Tibial nerve (tissue), 4 donors: ENCODE measurements at places on chromosomes 12 and 14. TPM values are rescaled to one million over a fixed set of nuclear protein-coding genes. Genes with fewer than 3 reads are reported as not detected.

Gene ITGA7
- total RNA-seq: 125 TPM

GRCh38 chr14:64971943-64972791 is at the start of gene RAB15:
Gene RAB15, minus strand, starts transcription at chr14:64972336. Its CDS starts 260 bp downstream, at chr14:64972076.
- H3K27ac ChIP-seq: no peak within 1 kb of the TSS
- no peak for DNase-seq
- peaks cover 9% of the 10 kb centered on the region for H3K4me1 ChIP-seq
- no peaks in the 10 kb centered on the region for H3K27me3 ChIP-seq
- no peaks in the 10 kb centered on the region for H3K36me3 ChIP-seq

DNA sequence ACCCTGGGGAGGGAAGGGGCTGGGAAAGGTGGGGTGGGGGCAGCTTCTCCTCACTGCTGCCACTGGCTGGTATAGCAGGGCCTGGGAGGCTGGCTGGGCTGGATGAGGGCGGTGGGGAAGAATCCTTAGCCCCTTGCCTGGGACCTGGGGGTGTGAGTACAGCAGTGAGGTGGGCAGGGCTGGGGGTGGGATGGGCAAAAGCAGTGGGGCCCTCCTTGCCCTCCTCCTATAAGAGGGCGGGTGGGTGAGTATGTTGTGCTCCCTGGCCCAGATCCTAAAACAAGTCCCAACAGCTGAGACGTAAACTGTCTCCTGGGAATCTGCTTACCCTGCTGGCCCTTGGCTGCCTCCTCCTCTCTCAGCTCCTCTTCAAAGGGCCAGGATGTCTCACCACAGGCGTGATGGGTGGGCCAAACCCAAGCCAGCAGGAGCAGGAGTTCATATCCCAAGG is 2.2 kb downstream of the NCKAP5L start:
- H3K4me3 ChIP-seq: no peak overlapping the region
- DNase-seq: no peak
- peaks cover 39% of the 10 kb centered on the region for H3K4me1 ChIP-seq
- H3K27ac ChIP-seq: no peak overlapping the region
- no peaks in the 10 kb centered on the region for H3K27me3 ChIP-seq

- peak overlapping the region; percentile 50 for H3K27ac ChIP-seq
- H3K27me3 ChIP-seq: no peaks in the 10 kb centered on the region
- peak; percentile 21 for DNase-seq
- peaks cover 10% of the 10 kb centered on the region for H3K4me1 ChIP-seq
These were observed 56.4 kb downstream of the PITPNM2 start for GRCh38 chr12:123094349-123095077.

DNA sequence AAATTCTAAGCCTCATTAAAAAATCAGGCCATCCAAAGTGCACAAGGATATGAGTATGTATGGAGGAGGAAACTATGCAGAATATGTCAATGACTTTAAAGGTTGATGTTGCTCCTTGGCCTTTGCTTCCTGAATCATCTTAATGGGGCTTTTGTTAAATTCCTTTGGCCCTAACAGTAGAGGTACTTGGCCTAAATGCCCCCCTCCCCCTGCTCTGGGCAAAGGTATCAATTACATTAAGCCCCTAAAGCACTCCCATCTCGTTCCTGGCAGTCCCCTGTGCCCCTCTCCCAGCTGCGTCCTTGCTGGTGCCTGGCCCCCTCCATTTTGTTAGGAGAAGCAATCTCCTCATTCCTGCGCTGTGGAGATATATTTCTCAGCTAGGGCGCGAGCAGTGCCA is 4.8 kb downstream of the COPZ1 start:
- H3K27me3 ChIP-seq: no peaks in the 10 kb centered on the region
- H3K4me3 ChIP-seq: no peak overlapping the region
- H3K36me3 ChIP-seq: no peaks in the 10 kb centered on the region
- peaks cover 83% of the 10 kb centered on the region for H3K4me1 ChIP-seq
- no peak overlapping the region for H3K27ac ChIP-seq
- no peak for DNase-seq
